ENCODE measurements at places on chromosomes 7 and 10.

- no peak for DNase-seq
Observed at GRCh38 chr7:35380739-35381224, 126.9 kb upstream of the TBX20 start.

DNA sequence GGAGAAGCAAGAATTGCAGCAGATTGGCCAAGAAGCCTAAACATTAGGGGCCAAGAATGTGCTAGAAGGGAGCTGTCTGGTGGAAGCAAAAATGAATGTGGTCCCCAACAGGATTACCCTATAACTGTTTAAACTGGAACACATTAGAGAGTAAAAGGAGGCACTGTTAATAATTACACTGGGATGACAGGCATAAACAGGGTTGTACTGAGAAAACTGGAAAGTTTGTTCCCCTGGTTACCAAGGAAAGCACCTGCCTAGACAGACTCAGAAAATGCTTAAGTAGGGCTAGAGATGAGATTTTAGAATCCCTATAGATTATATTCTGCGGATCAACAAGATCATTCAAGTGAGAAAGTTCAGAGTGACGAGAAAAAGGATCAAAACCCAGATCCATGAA lies 100.8 kb downstream of the CTTNBP2 start:
- DNase-seq = no peak

DNA sequence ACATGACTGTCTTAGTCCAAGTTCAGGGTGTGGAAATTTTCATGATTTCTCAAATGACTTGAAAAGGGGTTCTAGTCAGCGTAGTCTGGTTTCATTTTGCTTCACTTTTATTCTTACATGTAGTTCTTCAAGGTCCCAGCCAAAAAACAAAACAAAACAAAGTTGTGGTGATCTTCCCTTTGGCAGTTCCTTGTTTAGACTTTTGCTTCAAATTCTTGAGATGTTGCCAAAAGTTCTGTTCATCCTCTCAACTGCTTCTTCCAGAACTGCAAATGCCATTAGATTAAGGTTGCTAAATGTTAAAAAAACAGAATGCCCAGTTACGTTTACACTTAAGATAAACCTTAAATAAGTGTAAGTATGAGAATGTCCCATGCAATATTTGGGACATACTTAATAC lies 370.8 kb upstream of the LRRTM3 start:
- no peak for DNase-seq

DNA sequence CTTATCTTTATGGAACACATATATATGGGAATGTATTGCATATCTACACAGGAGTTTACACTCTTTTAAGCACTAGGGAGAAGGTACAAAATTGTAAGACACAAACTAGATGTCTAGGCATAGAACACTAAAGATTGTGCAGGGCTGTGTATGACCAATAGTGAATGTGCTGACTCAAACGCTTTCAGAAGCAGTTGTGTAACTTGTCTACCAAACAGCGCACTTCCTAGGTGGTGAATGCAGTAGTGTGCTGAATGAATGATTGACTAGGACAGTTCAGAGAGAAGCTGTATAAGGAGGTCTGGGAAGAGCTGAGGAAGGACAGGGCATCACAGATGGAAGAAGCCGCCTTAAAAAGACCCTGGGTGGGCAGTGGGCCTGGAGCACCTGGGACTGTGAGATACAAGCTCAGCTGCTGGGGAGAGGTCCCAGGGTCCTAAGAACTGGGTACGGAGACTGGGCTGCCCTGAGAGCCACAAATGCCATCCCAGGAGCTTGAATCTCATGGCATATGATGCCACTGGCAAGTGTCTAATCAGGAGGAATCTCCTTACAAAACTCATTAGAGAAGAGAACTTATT lies 14.2 kb downstream of the CLRN3 start:
- DNase-seq = no peak

DNA sequence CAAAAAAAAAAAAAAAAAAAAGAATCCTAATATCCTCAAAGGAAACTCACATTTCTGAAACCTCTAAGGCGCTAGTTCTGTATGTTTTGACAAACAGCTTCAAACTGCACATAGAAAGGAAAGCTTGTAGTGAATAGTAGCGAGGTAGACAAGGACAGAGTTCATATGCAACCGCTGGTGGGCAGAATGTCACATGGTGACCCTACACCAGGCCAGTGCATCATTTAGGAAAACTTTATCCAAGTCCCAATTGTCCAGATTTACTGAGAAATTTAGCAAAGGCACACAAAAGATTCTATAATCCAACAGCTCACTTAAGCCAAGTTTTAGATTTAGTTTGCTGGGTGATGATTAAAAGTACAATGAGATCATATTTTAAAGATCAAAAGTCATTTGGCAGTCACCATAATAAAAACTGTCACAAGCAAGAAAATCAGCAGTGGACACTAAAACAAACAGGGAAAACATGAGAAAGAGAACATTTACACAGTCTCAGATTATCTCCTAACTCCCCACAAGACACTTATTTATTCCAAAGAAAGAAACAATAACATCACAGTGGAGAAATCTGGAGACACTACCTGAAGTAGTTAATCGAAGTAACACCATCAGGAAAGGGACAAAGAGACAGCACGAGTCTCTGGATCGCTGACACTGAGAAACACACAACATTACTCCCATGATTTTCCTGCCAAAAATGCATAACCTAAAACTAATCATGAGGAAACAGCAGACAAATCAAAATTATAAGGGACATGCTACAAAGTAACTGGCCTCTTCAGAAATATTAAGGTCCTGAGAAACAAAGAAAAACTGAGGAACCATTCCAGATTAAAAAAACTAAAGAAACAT lies 20.2 kb downstream of the FAM204A start:
- DNase-seq = no peak

- DNase-seq = peak; percentile 65
Observed at GRCh38 chr7:41579961-41580935, 122.6 kb downstream of the INHBA start.

DNA sequence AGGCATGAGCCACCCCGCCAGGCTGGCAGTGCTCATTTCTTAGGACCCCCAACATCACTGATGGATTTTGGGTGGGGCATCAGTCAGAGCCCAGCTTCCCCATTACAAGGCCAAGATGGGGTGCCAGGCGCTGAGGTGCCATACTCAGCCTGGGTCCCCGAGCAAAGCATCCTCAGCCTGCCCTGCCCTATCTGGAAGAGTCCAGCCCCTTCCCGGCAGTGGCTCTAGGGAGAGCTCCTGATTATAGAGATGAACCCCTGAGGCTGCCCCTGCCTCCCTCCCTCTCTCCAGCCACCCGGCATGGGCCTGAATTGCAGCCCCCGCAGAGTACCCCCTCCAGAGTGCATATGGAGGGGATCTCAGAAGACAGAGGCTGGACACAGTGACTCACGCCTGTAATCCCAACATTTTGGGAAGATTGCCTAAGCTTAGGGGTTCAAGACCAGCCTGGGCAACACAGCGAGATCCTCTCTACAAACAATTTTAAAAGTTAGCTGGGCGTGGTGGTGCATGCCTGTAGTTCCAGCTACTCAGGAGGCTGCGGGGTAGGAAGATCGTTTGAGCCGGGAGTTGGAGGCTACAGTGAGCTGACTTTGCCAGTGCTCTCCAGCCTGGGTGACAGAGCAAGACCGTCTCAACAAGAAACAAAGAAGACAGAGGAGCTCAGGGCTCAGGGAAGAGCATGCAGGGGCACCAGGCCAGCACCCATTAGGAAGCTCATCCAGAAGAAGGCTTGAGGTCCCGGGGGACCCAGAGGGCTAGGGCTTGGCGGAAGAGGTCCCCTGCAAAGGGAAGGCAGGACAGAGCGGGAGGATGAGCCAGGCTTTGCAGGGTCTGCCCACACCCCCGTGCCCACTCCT lies 13.3 kb downstream of the LAT2 start:
- no peak for DNase-seq

GRCh38 chr10:118495499-118495898 lies 99.9 kb downstream of the PRLHR start:
- no peak for DNase-seq

GRCh38 chr7:136865236-136865635 lies 3.2 kb upstream of the CHRM2 start:
- DNase-seq = no peak

- no peak for DNase-seq
Observed at GRCh38 chr10:131421381-131421780, 109.9 kb upstream of the TCERG1L start.

DNA sequence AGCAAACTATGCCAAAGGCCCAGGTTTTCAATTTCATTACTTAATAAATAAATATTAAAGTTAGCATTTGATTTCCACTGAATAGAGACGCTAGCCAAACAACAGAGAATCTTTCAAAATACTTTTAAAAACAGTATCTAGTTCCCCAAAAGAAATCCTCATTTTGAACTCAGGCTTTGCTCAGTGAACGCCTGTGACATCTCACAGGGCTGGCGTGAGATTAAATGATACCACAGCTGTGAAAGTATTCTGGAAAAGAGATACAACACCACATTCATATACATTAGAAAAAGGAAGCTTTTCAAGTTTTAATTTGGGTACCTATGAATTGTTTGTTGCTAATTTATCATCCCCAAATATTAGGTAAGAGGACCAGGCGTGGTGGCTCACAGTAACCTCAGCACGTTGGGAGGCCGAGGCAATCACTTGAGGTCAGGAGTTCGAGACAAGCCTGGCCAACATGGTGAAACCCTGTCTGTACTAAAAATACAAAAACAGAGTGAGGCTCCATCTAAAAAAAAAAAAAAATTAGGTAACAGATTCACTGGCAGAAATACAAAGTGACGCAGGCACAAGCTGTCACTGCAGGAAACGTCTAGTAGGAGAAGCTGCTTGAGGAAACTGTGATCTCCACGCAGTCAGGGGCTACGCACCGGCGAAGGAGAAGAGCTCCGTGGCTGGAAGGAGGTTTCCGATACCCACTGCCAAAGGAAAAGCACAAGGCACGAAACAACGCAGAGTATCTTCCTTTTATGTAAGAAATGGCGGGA lies 50.0 kb downstream of the AMZ1 start:
- DNase-seq = no peak

DNA sequence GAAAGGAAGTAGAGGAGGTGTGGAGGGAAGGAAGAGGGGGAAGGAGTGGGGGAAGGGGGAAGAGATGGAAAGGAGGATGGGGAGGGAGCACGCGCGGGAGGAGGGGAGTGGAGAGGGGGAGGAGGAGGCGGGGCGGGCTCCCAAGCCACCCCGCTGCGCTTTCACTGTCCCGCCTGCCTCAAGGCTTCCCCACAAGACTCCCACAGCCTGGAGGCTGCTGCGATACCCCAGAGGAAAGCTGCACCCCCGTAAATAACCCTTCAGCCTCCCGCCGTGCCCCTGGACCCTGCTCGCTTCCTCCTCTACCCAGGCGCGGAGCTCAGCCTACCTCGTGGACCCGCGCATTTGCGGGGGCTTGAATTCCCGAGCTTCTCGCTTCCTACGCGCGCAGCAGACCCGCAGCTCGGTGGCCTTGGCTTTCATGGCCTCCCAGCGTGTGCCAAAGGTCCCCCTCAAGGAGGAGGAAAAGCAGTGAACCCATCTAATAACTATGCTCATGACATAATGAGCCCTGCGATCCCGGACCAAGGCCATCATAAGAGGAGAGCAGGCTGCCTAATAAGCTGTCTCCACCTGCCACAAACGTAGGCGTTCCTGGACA lies at the start of gene C10orf67:
TSS of gene C10orf67 (minus strand) at position 557 of the 601 bp plus-strand sequence. CDS start at position 534, 23 bp downstream.
- peak; percentile 57 for DNase-seq
